ENCODE measurements at places on chromosomes 5 and 9.

GRCh38 chr5:15790446-15791018 lies 290.6 kb downstream of the FBXL7 start:
- DNase-seq: no peak

GRCh38 chr5:16721151-16722096 lies 104.6 kb upstream of the RETREG1 start:
- DNase-seq: no peak

DNA sequence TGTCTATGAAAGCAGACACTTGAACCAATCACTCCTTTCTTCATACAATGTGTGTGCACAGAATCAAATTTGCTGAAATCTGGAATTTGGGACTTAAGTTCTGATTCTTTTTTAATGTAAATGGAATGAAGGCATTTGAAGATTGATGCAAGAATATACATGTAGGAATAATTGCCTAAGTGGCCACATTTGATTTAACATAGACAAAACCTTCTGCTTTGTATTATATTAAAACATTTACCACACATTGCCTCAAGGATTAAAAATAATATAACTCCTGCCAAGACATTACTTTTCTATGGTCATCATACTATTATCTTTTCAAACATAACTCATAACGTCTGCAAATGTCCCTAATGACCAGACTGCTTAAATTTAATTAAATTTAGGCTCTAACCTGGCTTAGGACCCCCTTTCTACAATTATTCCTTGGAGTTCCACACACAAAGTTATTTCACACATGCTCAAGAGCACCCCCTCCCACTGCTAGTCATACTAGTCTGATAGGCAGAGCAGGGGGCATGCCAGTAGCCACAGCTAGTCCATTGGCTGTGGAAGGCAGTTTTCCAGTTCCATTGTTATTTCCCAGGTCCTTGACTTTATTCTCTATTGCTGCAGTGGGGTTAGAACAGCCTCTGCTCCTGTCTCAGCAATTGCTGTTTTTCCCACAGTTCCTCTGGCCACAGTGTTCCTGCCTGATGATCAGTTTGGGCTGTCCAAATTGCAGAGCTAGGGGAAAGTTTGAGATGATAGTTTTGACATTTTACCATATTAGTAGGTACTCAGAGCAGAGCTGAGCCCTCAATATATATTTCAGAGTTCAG lies 360.6 kb upstream of the GRAMD2B start:
- no peak for DNase-seq

- DNase-seq: no peak
Observed at GRCh38 chr5:8068078-8068477, 199.1 kb downstream of the MTRR start.

DNA sequence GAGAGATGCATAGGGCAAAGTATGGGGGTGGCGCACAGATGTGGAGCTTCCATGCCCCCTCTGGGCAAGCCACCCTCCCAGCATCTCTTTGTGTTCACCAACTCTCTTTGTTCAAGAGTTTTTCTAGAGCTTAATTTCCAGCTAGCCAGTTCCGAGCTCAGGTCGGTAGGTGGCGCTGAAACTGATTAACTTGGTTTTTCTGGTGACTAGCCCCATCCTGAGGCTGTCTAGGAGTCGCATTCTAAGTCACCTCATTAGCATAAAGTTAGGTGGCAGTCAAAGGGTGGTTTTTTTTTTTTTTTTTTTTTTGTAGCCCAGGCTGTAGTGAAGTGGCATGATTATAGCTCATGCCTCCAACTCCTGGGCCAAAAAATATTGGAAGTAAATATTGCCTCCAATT lies 476.4 kb downstream of the KDM4C start:
- DNase-seq: no peak

DNA sequence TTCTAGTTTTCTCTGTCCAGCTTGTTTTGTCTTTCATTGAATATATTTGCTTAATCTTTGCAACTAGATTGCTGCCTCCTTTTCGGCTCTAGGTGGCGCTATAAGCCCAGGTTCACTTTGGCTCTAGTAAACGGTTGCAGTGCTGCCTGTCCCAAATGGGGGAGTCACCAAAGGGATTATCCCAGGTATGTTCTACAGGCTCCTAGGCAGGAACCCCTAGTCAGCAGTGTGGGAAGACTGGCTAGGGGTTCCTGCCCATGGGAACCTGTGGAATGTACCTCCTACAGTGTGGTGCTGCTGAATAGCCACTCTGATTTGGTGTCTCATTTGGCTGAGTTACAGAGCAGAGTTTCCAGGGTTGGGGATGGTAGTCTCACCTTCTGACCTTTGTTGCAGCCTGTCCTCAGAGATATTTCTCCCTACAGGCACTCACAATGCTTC lies 85.2 kb downstream of the ARSB start:
- DNase-seq: no peak

GRCh38 chr5:52924456-52924855 lies 64.7 kb upstream of the ITGA2 start:
- no peak for DNase-seq

- DNase-seq: no peak
Observed at GRCh38 chr5:147788023-147788422, 5.5 kb upstream of the JAKMIP2 start.

- DNase-seq: no peak
Observed at GRCh38 chr9:122394265-122395125, 23.7 kb downstream of the PTGS1 start.

DNA sequence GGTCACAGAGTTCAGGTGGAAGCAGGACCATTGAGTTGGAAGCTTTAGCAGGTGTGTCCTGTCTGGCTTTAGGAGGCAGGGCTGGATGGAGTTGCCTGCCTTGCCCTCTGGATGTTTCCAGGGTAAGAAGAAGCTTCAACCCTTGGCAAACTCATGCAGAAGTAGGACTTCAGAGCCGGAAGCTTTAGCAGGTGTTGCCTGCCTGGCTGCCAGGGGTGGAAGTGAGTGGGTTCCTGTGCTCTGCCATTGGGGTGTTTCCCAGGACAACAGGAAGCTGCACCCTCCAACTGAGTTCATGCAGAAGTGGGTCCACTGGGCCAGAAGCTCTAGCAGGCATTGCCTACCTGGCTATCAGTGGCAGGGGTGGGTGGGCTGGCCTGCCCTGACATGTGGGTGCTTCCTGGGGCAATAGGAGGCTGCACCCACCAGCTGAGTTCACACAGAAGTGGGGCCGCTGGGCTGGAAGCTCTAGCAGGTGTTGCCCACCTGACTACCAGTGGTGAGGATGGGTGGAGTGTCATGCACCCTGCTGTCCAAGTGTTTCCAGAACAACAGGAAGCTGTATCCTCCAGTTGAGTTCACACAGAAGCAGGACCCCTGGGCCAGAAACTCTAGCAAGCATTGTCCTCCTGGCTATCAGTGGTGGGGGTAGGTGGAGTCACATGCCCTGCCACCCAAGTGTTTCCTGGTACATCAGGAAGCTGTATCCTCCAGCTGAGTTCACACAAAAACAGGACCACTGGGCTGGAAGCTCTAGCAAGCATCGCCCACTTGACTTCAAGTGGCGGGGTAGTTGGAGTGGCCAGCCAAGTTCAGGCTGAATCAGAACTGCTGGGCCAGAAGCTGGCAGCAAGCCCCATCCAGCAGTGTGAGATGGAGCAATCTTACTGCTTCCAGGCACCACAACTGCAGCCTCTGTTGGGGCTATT lies 24.6 kb downstream of the LOX start:
- peak; percentile 30 for DNase-seq

- DNase-seq: no peak
Observed at GRCh38 chr5:36596247-36596646, 10.2 kb upstream of the SLC1A3 start.

DNA sequence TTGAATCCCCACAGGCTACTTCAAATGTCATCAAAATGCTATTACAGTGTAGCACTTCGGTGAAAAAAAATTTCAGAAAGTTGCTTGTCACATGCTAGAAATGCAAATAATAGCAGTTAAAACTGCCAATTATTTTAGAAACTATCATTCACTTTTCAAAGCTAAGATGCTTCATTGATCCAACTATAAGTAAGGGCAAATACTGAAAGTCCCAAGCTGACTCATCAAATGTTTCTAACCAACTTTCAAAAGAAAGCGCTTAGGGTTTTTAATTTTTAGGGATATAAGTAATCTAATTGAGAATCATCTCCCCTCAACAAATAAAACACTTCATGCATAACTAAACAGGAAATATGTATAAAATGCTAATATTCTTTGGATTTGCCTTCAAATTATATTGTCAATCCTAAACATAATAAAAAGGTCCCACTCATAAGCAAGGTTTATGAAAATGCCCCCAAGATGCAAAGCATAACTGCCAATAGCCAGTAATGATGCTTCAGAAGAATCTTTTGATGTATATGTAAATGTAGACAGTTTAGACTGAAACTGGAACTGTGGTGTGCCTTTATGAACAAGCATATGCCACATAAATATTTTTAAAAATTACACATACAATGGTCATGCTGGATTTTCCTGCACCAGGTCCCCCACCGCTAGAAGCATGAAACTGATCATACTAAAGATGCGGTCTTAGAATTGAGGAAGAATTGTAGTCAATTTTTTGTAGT lies 12.2 kb downstream of the ACTL7A start:
- DNase-seq: no peak

DNA sequence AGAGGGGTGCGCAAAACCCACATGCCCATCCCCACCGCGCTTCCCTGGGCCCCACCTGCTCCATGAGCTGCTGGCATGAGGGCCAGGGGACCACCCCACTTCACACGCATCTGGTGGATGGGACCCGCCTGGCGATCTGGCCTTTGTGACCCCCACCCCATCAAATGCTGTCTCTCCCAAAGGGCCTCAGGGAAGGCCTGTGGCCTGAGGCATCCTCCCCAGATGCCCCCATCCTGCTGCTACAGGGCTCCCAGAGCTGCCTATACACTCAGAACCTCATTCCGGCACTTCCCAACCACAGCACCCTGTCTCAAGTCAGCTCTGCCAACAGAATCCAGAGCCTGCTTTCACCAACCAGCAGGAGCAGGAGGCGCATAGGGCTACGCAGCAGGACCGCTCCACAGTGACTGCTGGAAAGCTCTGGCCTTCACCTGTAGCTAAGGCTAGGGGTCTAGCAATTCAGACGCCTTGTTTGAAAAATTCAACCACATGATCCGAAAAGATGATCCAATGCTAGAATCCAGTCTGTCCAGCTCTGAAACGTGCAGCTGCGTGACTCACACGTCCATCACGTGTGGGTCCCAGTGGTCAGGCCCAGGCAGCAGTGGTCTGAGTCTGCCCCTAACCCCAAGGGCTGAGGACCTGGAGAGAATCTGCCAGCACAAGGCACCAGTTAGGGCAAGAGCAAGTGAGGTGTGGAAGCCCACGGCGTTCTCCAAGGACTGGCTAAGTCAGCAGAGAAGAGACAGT lies 1.4 kb upstream of the SNAPC4 start:
- no peak for DNase-seq

- peak; percentile 17 for DNase-seq
Observed at GRCh38 chr5:170986598-170986997, 124.8 kb downstream of the RANBP17 start.

GRCh38 chr9:135811801-135812200 lies 95.5 kb downstream of the CAMSAP1 start:
- DNase-seq: no peak

DNA sequence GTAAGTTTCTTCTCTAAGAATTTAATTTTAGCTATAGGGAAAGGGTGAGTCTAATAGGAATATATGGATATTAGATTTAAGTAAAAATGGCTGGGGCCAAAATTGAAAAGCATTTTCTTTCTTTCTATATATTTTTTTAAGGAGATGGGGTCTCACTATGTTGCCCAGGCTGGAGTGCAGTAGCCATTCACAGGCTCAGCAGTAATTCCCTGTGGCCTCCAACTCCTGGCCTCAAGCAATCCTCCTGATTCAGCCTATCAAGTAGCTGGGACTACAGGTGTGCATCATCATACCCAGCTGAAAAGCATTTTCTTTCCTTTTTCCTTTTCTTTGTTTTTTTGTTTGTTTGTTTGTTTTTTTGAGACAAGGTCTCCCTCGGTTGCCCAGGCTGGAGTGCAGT lies 41.1 kb downstream of the CSNK1A1 start:
- no peak for DNase-seq

- no peak for DNase-seq
Observed at GRCh38 chr9:81391457-81391825, 297.9 kb downstream of the TLE1 start.

GRCh38 chr5:142800776-142801494 lies 30.8 kb downstream of the ARHGAP26 start:
- no peak for DNase-seq

DNA sequence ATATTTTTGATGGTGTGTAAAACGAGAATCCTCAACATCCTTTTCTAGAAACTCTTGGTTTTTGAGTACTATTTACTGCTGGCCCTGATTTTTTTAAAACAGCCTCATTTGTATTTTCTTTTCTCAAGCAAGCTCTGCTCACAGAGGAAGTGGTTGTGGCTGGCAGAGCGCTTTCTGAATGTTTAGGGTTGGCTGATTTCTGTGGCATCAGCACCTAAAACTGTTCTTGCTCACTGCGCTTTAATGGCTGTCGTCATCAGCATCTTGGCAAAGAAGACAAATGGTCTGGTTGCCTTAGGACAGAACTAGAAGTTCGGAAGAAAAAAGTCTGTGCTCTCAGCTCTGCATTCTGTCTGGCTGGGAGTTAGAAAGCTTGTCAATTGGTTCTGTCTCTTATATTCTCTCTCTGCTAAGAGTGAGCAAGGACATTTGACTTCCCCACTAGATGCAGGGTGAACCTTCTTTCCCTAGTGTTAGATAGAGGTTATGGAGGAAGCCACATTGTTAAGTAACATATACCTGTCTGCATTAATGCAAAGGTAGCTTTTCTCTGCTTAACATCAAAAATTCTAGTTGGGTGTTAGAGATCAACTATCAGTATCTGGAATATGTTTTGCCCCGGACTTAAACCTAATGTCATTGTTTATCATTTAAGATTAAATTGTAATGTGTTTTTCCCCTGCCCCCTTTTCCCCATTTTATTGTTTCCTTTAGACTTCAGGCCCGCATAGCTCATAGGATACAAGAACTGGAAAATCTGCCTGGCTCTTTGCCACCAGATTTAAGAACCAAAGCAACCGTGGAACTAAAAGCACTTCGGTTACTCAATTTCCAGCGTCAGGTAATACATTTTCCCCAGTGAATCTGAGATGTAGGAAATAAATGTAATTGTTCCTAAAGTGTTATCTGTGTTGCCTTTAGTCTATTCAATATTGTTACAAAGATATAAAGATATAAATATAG lies 39.0 kb downstream of the SMARCA2 start:
- DNase-seq: no peak

- no peak for DNase-seq
Observed at GRCh38 chr9:8858596-8859161, 1059.1 kb upstream of the DMAC1 start.

GRCh38 chr9:83208065-83208850 lies 145.3 kb upstream of the RASEF start:
- no peak for DNase-seq

- DNase-seq: no peak
Observed at GRCh38 chr9:15277400-15278090, 29.5 kb downstream of the TTC39B start.

- DNase-seq: no peak
Observed at GRCh38 chr5:141532726-141533125, 43.8 kb downstream of the PCDHGC5 start.

DNA sequence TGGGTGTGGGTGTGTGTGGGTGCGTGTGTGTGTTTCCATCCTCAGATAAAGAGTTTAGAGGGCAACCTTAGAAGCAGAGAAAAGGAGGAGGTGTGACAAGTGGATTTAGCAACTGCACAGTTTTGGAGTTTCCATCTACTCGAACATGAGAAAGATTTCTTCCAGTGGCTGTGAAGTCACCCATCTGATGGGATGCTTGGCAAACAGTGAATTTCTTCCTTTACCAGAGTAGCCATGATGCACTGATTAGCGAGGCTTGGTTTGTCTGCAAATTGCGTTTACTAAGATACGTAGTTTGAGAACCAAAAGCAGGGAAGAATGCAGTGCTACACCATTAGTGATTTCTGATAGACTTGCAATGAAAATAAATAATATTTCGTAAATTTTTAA lies 791 bp upstream of the STARD4 start:
- no peak for DNase-seq
